Activated CD8-positive, alpha-beta memory T cell treated with anti-CD3 and anti-CD28 coated beads, Interleukin-2, amount 10 ng/mL, durations not matched to agents 7 days and 5 days (primary cell): ENCODE measurements at places on chromosomes 4 and X. TPM values are rescaled to one million over a fixed set of nuclear protein-coding genes. Genes with fewer than 3 reads are reported as not detected.
A peak's percentile ranks its signal among the peaks of the same experiment; 100 is the strongest.

DNA sequence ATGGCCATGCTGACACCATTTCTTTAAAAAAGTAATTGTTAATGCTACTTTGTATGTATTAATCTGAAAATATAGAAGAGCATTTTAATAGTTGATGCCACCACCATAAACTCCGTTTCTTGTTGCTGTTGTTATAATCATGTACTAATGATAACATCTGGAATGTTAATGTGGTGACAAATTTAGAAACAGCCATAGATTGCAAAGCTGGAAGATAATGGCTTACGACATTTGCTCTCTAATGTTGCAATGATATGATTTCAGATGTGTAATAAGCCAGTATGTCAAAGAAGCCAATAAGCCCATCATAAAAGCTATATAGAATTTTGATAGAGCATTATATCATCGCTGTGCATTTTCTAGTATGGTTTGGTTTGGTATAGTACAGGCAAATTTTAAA is 579.4 kb upstream of the ZFP42 start:
- DNase-seq: no peak

DNA sequence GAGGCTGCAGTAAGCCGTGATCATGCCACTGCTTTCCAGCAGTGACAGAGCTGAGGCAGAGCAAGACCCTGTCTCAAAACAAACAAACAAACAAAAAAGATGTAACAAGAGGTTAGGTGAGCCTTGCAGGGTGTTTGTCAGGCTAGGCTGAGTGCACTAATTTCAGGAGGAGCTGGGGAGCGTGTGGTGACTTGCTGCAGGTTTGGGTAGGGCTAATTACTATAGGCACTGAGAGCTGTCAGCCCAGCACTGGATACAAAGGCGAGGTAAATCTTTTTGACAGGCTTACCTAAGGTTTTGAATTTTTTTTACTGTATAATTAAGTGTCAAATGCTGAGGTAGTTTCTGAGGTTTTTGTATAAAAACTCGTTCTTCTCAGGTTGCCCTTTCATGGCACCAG is 29.8 kb upstream of the SH3D19 start:
- no peak for DNase-seq

- DNase-seq: no peak
Observed at GRCh38 chrX:51421972-51422597, 74.3 kb downstream of the NUDT11 start.

DNA sequence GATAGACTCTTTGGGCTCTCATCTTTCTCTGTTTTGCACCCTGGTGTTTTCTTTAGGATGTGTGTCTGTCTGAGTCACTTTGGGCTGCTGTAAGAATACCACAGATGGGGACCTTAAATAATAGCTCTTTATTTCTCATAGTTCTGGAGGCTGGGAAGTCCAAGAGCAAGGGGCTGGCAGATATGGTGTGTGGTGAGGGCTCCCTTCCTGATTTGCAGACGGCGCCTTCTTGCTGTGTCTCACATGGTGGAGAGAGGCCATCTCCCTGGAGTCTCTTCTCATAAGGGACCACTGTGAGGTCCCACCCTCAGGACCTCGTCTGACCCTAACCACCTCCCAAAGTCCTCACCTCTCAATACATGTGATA is 93.7 kb upstream of the ADRA2C start:
- DNase-seq: no peak

- no peak for DNase-seq
Observed at GRCh38 chr4:48752246-48752645, 27.8 kb downstream of the FRYL start.

DNA sequence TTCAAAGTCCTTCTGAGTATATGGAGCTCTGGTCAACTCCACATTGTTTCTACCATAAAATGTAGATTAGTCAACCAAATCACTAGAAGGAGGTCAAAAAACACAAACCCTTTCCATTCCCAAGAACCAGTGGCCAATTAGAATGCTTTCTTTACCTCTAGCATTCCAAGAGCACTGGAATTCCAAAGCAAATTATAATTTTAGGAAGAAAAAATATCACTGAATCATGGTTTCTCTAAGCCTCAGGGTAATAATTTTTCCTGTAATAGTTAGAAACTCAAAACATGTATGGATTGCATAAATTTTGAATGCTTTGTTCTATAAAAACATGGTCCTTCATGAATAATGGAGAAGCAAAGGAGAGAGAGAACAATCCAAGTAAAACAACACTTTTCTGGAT is 39.5 kb downstream of the LEF1 start:
- DNase-seq: no peak

DNA sequence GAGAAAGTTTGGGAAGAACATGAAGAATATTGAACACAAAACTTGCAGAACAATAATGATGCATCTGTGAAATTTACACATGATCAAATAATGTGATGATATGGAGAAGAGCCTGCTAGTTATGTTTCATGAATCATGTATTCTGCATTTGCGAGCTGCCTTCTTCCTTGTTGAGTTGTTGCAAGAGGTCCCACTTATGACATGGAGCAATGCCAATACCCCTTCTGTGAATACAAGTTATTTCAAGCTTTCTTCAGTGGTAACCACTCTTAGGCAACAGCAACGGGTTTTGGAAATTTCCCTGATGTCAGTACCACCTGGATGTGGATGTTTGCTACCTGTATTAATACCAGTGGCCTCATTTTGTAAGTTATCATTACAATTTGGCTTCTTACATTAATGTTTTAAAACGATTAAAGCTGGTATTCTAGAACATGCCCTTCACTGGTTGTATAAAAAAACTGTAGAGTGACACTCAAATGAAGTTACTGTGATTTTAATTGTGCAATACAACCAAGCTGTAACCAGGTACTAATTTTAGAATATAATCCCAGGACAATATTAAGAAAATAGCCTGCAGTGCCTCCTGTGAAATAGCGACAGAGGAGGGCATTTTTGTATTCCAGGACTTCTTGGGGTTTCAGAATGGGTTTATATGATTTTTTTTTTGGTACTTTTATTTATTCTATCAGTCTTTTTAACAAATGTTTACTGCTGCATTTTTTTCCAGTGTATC is 25.3 kb downstream of the IQCM start:
- no peak for DNase-seq

GRCh38 chr4:117225471-117225870 is 140.1 kb upstream of the TRAM1L1 start:
- DNase-seq: no peak

GRCh38 chrX:5449323-5449722 is 779.3 kb downstream of the NLGN4X start:
- no peak for DNase-seq

- no peak for DNase-seq
Observed at GRCh38 chrX:69107231-69107739, 58.0 kb downstream of the PJA1 start.

GRCh38 chr4:166169111-166169510 is 296.1 kb downstream of the TLL1 start:
- DNase-seq: no peak

- no peak for DNase-seq
Observed at GRCh38 chrX:15567886-15568616, 32.7 kb downstream of the ACE2 start.

DNA sequence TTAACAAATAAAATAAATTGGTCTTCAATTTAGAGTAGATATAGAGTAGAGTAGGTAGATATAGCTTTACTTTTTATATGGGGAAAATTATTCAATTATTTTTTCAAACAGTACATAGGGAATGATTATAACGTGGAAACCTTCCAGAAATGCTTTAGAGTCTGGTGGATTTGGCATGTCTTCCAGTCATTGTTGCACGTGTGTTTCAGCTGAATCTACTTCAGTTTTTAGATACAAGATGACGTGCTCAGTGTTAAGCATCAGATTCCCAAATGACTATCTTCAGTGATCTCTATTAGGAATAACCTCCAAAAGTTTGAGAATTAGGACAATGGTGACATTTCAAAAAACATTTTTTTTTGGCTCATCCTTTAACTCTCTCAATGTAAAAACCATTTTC is 616.9 kb downstream of the ANKRD50 start:
- DNase-seq: no peak

GRCh38 chr4:48967631-48968030 is 18.4 kb upstream of the CWH43 start:
- no peak for DNase-seq

DNA sequence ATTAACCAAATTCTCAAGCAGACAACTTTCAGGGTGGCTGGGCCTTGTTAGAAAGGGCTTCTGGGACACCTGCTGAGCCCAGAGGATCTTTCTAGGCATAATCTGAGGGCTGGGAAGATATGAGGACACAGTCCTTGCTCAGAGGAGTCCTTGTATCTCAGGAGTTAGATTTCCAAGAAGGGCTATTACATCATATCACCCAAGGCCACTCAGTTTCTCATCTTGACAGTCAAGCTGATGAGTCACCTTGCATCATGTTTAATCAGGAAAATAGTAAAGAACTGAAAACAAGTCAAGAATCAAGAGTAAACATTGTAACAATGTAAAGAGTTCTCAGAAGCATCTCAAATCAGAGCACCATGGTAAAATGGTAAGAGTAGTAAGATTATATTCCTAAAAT is 4.0 kb downstream of the PCYT1B start:
- DNase-seq: no peak

DNA sequence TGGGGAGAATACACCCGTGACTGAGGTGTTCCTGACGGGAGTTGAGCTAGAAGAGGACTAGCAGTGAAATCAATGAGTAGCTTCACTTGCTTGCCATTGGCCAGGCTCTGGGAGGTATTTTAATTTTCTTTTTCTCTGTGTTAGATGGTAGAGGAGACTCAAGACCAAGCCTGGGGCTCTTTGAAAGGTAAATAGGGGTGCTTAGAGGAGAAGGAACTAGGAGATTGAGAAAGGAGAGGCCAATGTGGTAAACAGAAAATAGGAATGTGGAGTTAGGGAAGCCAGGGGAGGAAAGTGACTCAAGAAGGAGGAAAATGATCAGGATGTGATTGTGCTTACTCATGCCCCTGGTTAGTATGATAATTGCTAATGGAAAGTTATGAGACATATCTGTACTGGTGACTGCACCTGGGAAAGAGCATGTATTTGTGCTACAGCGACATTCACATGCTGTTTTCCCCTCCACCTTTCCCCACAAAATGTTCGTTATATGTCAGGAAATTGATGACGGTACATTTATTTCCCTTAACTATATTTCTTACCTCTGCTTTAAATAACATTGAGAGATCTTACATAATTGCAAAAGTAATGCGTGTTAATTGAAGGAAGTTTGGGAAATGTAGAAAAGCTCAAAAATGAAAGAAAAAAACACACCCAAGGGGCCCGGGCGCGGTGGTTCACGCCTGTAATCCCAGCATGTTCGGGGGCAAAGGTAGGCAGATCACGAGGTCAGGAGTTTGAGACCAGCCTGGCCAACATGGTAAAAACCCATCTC is 16.9 kb upstream of the LRBA start:
- no peak for DNase-seq

DNA sequence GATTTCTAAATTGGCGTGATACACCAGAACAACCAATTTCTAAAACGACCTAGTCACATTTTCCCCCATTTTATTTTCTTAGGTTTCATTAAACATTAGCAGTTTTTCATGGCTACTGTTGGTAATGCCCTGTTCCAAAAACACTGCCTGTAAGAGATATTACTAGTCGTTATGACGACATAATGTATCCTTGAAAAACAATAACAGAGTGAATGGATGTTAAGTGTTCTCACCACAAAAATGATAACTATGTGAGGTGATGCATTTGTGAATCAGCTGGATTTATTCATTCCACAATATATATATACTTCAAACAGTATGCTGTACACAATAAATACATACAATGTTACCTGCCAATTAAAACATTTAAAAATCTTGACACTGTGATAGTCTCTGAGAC is 1147.6 kb upstream of the PCDH10 start:
- DNase-seq: no peak

DNA sequence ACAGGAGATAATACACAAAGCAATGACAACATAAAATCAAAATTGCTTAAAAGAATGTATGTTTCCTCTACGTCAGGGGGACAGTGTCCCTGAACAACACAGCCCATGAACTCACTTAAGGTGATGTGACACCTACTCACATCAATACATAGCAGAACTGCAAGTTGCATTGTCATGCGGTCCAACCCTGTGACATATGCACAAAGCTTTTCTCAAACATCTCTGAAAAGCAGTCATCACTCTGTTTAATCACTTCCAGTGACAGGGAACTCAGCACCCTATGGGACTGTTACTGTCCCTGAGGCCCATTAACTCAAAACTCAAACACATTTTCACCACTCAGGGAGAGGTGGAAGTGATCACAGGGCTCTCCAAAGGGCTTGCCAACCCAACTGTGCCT is 2.4 kb downstream of the STX18 start:
- no peak for DNase-seq

DNA sequence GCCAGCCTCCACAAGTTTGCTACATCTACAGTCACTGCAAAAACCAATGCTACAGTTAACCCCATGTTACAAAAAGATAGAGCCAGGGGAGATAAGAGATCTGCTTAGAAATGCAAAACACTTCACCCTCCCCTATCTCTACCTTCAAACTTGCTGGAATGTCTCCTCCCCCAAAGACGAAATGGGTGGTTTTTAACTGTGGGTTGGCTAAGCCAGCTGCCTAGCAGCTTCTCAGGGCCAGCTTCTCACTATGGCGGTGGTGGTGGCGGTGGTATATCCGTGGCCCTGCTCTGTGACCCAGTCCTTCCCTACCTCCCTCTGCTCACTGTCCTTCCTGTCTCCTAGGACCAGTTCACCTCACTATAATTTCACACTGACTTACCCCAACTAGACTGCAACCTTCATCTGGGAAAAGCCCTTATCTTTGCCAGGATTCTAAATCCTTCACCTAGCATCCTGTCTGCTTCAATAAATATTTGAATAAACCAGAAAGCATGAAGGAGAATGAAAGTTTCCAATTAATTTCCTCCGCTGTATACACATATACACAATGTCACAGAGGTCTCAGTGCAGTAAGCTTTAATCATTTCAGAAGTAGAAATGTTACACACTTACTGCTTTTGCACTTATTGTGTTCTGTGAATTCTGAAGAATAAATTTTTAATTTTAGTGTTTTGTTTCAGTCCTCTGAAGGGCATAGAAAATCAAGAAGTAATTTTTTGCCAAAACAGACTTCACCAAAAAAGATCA is 46.3 kb downstream of the SH3KBP1 start:
- DNase-seq: peak; percentile 79

- DNase-seq: peak; percentile 42
Observed at GRCh38 chrX:41922431-41923151, 763 bp downstream of the CASK start.

GRCh38 chrX:145654486-145654885 is 163.1 kb upstream of the SLITRK2 start:
- DNase-seq: no peak

- no peak for DNase-seq
Observed at GRCh38 chrX:104913348-104913747, 307.1 kb downstream of the TEX13A start.

Gene C1QTNF7
- not detected for total RNA-seq

Gene RNF175
- not detected for total RNA-seq

Gene NDP
- not detected for total RNA-seq

Gene FAM9B
- not detected for total RNA-seq

Gene UCHL1
- total RNA-seq: 0.85 TPM

Gene NAA11
- not detected for total RNA-seq

Gene NWD2
- not detected for total RNA-seq

Gene CDS1
- total RNA-seq: not detected

Gene ADH5
- 97.4 TPM for total RNA-seq

Gene SLC26A1
- total RNA-seq: not detected

Gene RAB41
- not detected for total RNA-seq

Gene TRMT44
- 20.5 TPM for total RNA-seq

Gene PLAC8
- total RNA-seq: 23.3 TPM

Gene CXCL1
- not detected for total RNA-seq

Gene CLGN
- 0.15 TPM for total RNA-seq

Gene BRS3
- not detected for total RNA-seq

Gene GDPD2
- not detected for total RNA-seq

Gene AWAT2
- total RNA-seq: not detected
